ENCODE measurements at places on chromosomes 1 and 21.

GRCh38 chr1:241253471-241253870, 103.5 kb downstream of the RGS7 start:
- DNase-seq, result no peak

DNA sequence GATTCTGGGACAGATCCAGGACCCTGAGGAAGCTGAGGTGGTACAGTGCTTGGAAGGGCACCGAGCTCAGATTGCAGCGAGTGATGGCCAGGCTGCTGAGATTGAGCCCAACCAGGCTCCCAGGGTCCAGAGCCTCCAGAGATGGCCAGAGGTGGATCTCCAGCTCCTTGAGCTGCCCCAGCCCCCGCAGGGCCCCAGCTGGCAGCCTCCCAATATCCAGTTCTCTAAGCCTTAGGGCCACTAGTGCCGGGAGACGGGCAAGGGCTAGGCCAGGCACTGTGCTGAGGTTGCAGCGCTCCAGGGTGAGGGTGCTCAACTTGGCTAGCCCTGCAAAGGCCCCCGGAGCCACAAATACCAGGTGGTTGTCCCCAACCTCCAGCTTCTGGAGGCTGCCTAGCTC, 3.4 kb downstream of the LINGO4 start:
- DNase-seq, result no peak

DNA sequence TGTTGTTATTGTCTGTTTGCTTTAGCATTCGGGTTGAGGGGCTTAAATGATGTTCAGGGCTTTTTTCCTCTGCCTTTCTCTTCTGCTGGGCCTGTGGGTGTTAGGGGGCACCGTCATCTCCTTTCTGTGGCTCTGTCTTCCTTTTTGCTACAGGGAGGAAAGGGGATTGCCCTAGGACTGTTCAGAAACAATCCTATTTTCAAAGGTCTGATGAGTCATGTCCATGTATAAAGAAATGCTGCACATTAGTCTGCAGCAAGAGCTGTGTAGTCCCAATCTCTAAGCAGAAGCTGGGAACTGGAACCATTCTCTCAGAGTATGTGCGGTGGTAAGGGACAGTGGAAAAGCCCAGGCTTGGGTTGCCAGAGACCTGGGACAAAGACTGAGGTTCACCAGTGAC, 462.3 kb downstream of the OMA1 start:
- no peak for DNase-seq

GRCh38 chr1:116827607-116828105, 73.4 kb downstream of the CD2 start:
- no peak for DNase-seq

DNA sequence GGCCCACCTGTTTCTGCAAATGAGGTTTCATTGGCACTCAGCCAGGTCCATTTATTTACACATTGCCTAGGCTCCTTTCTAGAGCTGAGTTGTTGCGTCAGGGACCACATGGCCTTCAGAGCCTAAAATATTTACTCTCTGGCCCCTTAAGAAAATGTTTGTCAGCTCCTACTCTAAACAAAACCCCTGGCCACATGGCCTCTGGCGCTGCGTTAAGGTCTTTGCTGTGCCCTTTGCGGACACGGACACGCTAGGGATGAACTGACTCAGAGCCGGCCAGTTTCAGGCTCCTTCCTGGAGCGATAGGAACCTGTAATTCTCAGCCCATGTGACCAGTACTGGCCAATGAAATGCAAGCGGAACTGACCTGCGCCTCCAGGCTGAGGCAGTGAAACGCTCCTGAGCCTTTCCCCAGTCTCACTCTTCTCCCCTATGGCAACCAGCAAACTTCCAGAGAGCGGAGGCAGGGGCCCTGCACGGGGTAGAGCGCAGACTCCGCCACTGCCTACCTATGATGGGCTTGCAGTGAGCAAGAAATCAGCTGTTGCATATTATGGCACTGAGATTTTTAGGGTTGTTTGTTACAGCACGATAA, 160.3 kb downstream of the ETS2 start:
- no peak for DNase-seq

DNA sequence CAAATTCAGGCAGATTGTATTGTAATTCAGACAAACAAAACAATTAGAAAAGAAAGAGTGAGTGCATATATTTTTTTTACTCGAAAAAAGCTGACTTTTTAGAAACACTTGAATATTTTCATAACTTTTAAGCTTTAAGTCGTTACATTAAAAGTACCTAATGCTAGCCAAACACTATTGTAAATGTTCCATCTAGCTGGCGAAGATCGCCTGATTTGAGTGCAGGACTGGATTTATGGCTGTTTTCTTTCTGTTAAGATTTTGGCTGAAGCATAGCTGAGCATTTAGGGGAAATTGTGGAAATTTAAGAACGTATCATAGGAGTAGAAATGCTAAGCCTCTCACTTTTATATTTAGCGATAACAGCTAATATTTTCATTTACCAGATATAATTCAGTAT, 24.6 kb downstream of the LRRC7 start:
- DNase-seq, result no peak

DNA sequence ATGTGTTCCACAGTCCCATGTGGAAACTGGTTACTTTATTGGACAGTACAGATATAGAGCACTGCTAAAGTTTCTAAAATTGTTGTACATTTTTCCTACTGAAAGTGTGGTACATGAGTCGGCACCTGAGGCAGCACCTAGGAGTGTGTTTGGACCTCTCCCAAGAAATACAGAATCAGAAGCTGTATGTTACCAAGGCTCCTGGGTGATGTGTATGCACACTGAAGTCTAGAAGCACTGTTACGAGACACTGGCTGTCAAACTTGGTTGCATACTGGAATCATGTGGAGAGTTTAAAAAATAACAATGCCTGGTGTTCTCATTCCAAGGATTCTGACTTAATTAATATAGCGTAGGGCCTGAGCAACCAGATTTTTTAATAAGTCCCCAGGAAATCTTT, 46.6 kb downstream of the ERO1B start:
- DNase-seq, result no peak

Measured in activated naive CD4-positive, alpha-beta T cell treated with anti-CD3 and anti-CD28 coated beads for 36 hours (primary cell).